ENCODE measurements at places on chromosomes 6 and 20.

GRCh38 chr6:30885999-30886896 is 1.9 kb downstream of the DDR1 start:
- no peak for DNase-seq

DNA sequence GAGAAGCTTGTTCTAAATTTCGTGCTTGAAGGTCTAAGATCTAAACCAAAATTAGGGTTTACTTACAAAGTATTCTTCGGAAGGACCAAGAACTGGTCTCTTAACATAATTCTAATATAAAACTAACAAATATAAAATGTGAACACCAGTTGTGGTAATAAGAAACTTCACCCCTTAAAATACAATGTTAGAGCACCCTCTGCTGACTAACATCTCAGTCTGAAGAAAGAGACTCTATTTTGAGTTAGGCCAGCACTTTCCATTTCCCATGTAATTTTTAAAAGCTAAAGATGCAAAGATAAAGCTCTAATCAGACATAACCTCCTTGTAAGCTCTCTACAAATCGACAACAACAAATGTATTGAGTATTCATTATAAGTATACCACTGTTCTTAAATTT is 24.6 kb downstream of the ATG5 start:
- DNase-seq: peak; percentile 39

DNA sequence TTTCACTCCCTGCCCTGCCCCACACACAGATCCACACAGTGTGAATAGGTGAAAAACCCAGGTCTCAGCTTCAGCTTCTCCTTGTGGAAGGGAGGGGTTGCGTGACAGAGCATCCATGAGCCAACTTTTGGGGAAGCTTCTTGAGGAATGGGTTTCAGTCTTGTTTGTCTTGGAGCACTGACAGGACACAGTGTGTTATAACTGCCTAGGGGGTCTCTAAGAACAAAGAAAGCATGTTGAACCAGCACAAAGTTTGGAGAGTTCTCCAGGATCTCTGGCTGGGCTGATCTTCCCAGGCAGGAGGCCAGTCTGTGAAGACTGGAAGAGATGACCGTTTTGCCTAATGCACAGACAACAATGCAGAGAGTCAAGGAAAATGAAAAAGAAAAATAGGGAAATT is 164.5 kb downstream of the COL12A1 start:
- DNase-seq: no peak

DNA sequence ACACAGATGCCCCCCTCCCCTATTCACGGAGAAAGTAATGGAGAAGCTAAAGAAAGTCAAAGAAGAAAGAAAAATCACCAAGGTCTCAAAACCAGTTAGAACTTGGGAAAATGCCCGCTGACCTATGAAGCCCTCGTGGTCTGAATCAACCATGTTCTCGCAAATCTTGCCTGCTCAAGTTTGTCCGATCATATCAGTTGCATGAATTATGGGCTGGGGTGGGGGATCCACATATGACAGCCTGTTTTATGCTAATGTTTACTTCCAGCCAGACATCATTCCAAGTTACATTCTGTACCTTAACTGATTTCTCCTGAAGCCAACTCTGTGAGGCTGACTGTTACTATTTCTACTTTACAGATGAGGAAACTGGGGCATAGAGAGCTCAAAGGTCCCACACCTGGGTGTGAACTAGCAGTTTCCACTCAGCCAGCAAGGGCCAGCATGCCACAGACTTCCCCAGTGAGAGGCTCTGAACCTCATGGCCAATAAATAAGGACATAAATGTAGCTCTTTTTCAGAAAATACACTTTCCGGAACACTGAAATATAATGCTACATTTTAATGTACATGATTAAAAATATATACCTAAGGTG is 2.1 kb downstream of the RNASET2 start:
- DNase-seq: no peak

DNA sequence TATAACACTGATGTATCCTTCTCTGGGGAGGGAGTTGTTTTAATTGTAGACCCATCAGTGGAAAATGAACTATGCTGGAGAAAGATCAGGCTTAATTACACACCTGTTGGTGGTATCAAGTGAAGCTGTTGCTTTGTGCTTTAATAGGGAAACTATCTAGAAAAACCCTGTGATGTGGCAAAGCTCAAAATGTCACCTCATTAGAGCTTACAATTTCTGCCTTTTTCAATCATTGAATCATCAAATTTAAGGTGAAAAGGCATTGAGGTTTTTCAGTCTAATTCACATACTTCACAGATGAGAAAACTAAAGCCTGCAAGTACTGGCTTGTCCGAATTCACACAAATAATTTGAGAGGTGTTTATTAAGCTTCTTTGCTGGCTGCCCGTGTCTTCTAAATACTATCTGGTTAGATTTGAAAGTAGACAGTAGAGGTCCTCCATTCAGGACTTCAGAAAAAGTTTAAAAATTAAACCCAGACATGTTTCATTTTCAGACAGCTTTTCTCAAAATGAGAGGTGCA is 143.3 kb upstream of the MAP3K7 start:
- no peak for DNase-seq

DNA sequence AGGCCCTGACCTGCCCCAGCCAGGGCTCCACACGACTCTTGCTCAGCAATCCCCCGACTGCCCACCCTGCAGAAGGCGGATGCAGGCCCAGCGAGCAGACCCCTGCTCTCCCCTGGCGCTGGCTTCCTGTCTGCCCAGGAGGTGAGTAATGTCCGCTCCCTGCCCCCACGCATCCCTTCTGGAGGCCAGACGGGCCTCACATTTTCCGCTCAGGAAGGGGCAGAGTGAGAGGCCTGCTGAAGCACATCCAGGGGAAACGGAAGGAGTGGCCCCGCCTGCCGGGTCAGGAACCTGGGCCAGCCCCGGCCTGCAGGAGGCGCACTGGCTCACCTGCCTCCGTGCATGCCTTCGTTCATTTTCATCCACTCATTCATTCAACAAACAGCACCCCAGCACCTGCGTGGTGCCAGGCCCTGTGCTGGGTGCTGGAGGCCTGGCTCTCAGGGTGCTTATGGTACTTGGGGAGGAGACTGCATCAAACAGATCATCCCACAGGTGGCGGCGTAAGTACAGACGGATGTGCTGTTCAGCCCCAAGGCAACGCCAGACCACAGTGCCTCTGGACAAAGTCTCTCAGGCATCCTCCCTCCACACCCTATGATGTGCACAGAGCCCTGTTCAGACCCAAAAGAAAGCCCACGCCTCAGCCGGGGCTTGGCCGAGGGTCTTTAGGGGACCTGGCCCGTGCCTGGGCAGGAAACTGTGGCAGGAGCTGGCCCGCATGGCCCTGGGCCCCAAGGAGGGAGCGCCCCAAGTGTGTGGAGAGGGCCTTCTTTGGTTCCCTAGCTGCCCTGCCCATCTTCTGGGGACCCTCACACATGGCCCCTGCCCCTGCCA is 112.1 kb downstream of the ASXL1 start:
- no peak for DNase-seq

DNA sequence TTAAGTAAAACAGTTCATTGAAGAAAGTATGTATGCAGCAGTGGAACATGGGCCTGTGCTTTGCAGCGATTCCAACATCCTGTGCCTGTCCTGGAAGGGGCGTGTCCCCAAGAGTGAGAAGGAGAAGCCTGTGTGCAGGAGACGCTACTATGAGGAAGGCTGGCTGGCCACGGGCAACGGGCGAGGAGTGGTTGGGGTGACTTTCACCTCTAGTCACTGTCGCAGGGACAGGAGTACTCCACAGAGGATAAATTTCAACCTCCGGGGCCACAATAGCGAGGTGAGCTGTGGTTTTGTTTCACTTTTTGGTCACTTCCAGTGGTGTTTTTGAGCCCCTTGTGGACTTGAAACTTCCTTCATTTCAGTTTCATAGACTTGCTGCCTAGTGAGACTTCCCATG is 1.7 kb downstream of the TULP4 start:
- DNase-seq: no peak

DNA sequence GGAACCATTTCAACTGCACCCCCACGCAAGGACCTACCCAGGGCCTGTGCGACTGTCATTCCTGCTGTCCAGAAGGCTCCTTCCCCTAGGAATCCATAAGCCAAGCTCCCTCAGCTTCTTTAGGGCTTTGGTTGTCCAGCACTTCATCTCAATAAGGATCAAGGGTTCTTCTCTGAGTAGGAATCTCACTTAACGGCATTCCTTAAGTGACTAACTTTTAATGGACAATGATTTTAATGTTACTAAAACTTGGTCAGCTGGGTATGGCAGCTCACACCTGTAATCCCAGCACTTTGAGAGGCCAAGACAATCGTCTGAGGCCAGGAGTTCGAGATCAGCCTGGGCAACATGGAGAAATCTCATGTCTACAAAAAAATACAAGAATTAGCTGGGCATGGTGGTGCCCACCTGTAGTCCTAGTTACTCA is 13.4 kb downstream of the UBE2V1 start:
- DNase-seq: no peak

GRCh38 chr6:113650610-113650979 is 206.6 kb upstream of the MARCKS start:
- no peak for DNase-seq

GRCh38 chr20:61949363-61949713 is 116.3 kb downstream of the TAF4 start:
- DNase-seq: no peak

- DNase-seq: no peak
Measured at GRCh38 chr6:131688286-131688685, 12.9 kb downstream of the OR2A4 start.

All from CD4-positive, alpha-beta T cell treated with Interleukin-15 for 4 hours (primary cell).